ENCODE measurements at places on chromosomes 5 and 9. TPM values are rescaled to one million over a fixed set of nuclear protein-coding genes. Genes with fewer than 3 reads are reported as not detected.

DNA sequence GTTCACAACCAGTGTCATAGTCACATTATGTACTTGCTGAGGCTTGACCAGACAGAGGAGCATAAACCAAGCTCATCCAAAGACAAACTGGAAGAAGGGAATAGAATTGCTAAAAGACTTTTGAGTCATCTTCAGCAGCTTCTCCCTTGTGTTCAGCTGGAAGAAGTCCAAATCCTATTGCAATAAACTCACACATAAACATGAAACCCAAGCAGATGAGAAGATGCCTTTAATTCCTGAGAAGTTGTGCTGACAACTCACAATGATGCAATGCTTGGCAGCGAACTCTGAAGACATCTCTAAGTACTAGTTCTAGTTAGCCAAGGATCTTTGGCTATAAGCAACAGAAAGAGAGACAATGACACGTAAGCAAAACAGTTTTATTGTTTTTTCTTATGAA, 642.1 kb downstream of the KCTD16 start:
- DNase-seq, result peak; percentile 45

DNA sequence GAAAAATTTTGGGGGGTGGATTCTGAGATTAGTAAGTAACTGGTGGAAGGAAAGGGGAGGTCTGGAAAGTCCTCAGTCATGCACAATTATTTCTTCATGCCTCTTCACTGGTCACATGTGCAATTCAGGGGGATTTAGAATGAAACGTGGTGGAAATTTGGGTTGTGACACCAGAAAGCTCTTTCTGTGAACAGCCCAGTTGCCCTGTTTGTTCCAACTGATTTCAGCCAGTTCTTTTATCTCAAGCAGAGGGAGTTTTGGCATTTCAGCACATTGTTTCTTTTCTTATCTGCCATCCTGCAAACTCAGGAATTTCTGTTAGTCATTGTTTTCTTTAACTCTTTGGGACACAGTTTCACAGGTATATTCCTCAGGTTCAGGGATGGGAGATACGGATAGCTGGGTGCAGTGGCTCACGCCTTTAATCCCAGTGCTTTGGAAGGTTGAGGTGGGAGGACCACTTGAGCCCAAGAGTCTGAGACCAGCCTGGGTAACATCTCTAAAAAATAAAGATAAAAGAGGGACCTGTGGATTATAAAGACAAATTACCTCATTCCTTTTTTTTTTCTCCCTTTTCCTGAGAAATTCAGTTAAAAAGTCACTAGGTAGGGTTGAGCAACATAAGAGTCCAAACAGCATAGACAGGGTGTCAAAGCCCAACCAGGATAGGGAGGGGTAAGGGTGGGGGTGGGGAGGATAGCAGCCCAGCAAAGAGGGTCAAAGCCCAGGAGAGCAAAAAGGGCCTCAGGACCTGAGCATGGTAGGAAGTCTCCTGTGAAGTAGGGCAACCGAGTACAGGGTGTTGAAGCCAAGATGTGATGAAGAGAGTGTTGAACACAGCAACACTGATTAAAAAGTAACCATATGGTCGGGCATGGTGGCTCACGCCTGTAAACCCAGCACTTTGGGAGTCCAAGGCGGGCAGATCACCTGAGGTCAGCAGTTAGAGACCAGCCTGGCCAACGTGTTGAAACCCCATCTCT, 5.4 kb upstream of the B4GALT1 start:
- peak; percentile 80 for DNase-seq

Gene LAMC3
- 0.29 TPM for total RNA-seq

DNA sequence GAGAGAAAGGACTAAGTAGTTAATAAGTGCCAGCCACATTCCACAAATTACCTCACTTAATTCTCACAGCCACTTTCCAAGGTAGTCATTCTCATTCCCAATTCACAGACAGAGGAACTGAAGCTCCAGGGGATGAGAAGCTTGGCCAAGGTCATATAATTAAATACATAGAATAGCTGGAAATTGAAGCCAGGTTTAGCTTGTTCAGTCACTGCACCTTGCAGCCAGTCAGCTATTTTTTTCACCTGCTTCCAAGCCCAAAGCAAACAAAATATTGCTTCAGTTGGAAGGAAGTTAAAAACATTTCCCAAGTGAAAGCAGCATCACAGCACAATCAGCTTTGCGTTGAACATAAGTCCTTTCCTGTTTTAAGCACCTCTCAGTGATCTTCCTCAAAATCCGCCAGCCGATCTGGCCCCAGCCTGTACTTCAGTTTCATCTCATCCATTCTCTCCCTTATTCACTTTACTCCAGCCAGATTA, 4.8 kb downstream of the ALDH1A1 start:
- peak; percentile 80 for DNase-seq

GRCh38 chr9:38117651-38118050, 48.6 kb upstream of the SHB start:
- no peak for DNase-seq

Gene PLPPR1
- total RNA-seq, result not detected

Gene CAMK4
- total RNA-seq, result 3.9 TPM

GRCh38 chr9:92512622-92513021, 23.2 kb downstream of the ECM2 start:
- no peak for DNase-seq

- no peak for DNase-seq
Measured at GRCh38 chr9:111938427-111938800, 41.8 kb downstream of the UGCG start.

Gene PHF24
- total RNA-seq, result 0.12 TPM

GRCh38 chr9:93953496-93954433, 1.4 kb downstream of the BARX1 start:
- no peak for DNase-seq

Gene NR4A3
- 0.07 TPM for total RNA-seq

DNA sequence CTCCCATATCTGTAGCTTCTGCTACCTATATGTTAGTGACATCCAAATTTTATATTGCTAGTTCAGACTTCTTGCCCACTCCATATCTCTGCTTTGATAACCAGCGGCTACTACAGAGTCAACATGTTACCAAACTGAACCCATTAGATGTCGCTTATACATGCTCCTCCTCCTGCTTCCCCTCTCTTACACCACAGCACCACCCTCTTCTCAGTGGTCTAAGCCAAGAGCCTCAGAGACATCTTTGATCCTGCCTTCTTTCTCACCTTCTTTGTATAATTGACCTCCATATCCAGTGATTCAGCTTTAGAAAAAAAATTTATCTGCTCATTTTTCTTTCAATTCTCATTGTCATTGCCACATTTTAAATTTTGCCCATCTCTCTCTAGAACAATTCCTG, 408.2 kb upstream of the TLE4 start:
- DNase-seq, result no peak

DNA sequence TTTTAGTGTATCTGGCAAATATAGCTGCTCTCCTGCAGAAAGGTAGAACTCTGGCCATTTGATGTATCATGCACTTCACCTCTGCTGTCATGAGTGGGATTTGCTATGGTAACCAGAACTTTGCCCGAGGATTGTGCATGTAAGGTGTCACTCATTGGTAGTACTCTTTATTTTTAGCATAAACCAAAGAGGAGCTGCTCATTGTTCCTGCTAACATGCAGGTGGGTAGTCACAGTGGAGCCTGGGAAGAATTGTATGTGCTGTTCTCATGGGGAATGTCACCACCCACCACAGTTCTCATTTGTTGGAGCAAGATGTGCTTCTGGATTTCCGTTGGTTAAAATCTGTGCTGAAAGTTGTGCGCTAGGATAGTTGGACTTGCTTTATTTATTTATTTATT, 12.3 kb downstream of the PDZD2 start:
- DNase-seq, result no peak

GRCh38 chr9:38035873-38036272, 33.2 kb downstream of the SHB start:
- DNase-seq, result no peak

DNA sequence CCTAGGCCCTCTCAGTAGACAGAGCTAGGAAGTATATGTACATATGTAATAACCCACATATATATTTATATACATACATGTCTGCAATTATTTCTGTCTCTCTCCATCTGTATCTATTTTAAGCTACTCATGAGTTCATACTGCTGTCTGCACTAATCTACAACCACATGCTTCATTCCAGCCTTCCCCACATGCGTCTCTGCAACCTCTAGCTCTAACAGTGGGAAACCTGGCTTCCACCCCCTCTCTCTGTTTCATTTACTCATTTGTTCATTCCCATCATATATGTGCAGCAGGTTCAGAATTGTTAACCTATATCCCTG, 23.3 kb downstream of the DCANP1 start:
- no peak for DNase-seq

Gene NDUFAF2
- 31.0 TPM for total RNA-seq

Gene PCDHB10
- total RNA-seq, result under 0.01 TPM

- DNase-seq, result no peak
Measured at GRCh38 chr5:137627293-137627692, 108.6 kb downstream of the KLHL3 start.

- DNase-seq, result no peak
Measured at GRCh38 chr5:170538696-170539586, 35.1 kb downstream of the KCNIP1 start.

DNA sequence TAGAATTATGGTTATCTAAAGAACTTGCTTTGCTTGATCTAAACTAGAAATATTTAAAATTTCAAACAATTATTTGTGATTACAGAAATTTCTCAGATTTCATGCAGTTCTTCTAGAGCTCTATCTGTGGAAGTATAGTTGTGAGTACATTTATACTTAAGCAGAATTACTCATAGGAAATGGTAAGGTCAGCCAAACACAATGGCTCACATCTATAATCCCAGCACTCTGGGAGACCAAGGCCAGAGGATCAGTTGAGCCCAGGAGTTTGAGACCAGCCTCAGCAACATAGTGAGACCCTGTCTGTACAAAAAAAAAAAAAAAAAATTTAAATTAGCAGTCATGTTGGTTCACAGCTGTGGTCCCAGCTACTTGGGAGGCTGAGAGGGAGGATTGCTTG, 71.0 kb downstream of the INVS start:
- no peak for DNase-seq

GRCh38 chr5:89190515-89191265, 307.7 kb upstream of the MEF2C start:
- DNase-seq, result no peak

DNA sequence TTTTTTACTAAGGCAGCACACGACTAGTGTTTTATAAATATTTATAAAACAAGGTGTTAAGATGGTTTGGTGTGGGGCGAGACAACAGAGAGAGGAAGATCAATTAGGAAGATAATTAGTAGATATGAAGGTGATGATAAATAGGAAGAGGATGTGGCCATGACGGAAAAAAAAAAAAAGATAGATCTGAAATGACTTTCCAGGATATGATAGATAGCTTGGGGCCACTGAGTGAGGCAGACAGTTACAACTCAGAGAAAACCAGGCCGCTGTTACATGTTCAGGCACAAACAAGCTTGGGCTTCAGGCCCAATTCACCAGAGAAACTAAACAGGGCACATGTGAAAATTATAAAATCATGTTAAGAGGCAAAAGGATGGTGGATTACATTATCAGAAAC, 43.2 kb downstream of the KIAA0825 start:
- no peak for DNase-seq

DNA sequence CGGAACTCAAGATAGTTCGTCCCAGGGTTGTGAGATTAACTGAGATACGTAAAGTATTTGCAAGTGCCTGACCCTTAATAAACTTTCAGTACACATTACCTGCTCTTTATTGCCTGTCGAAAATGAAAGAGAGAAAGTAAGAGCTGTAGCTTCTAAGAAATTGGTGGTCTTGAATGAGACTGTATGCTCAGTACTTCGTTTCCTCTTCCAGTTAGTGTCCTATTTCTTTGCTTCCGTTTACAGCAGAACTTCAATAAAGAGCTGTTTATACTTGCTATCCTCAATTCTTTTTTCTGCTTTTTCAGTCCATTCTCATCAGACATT, 534 bp downstream of the SRFBP1 start:
- no peak for DNase-seq

Gene CD72
- 0.51 TPM for total RNA-seq

Gene ACER2
- 4.1 TPM for total RNA-seq

Gene IFNA21
- total RNA-seq, result not detected

DNA sequence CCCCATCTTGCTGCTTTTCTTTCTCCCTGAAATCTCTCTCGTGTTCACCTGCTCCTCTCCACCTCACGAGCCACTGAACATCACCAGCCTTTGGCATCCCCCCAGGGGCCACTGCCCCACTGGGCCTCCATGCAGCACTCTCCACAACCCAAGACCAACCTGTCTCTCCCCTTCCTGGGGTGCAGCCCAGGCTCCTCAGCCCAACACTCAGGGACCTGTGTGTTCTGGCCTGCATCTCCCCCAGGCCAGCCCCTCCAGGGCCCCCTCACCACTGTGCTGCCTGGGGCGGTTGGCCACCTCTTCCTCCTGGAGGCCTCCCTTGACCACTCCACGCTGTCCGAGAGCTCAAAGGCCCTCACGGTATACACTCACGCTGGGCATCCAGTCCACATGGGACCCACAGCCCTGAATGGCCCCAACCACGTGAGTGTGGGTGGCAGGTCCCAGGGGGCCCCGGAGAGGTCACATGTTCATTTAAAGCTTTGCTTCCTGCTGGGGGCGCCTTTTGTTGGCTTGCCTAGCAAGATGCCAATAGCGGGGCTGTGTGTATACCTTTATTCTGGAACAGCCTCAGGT, 453 bp upstream of the DOK3 start:
- no peak for DNase-seq

GRCh38 chr5:116482394-116482793, 92.2 kb downstream of the SEMA6A start:
- DNase-seq, result no peak

Gene POU4F3
- total RNA-seq, result 0.07 TPM

Gene PRRX2
- 0.17 TPM for total RNA-seq

DNA sequence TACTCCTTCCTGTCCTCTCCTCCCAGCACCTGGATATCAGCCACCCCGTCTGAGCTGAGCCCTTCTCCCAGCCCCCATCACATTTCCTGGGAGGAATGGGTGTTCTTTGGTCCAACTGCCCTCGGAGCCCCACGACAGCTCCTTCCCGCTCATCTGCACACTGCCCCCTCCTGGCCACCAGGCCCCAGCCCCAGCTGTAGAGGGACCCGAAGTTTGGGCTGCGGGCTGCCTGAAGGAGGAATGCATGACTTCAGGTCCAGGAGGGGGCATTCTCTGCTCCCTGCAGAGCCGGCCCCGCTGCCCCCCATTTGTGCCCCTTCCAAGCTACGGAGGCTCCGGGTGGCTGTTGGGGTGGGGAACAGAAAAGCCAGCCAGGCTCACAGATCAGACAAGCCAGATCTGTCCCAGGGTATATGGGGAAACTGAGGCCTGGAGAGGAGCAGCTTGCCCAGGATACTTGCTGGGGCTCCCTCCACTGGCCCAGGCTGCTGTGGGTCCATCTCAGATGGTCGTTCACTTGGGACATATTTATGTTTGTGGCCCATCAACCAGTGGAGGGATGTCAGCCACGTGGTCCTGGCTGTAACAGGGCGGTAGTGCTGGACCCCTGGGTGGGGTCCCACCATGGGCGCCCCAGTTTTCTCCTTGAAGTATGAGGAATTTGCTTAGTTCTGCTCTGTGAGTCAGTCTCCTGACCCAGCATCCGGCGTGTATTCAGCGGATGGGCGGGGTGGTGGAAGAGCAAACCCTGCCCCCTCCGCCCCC, 33.1 kb downstream of the DAB2IP start:
- DNase-seq, result no peak

DNA sequence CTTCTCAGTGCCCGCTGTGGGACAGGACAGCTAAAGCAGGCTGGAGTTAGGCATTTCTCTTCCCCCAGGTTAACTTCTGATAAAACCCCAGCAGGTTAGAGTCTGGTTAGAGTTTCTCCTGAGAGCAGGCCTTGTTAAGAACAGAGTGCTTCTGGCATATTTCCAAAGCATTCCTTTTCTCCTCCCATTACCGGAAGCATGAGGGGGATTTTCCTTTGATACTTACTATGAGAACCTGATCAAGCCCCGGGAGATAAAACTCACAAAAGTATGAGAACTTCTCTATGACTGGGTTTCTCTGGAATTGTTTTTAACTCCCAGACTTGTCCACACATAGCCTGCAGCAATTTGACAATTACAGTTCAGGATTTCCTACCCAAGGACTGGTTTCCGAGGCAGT, 77.4 kb upstream of the MAST4 start:
- peak; percentile 54 for DNase-seq
